ENCODE measurements at places on chromosomes 5 and 9. TPM values are rescaled to one million over a fixed set of nuclear protein-coding genes. Genes with fewer than 3 reads are reported as not detected.

Gene IL12B
- not detected for total RNA-seq

Gene CDC20B
- 0.23 TPM for total RNA-seq

Gene HINT2
- total RNA-seq: 13.8 TPM

Gene CTNND2
- not detected for total RNA-seq

Gene PCAT7
- total RNA-seq: not detected

All from glomerular endothelial cell (primary cell).